ENCODE measurements at places on chromosomes 5 and 9.

DNA sequence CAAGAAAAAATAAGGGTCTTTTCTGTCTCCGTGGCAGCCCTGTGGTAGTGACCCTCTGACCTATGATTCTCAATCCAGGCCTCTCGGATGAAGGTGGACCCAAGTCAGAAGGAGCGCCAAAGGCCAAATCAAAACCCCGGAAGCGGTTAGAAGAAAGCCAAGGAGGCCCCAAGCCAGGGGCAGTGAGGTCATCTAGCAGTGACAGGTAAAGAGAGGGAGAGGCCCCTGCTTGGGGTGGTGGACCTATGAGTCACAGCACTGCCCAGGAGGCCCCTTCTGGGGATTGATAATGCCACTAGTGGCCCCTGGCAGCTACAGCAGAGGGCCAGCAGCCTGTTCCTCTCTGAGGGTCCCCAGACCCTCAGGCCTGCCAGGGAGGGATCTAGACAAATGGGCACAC, 6.4 kb upstream of the SLC2A8 start:
- no peak for ATAC-seq

DNA sequence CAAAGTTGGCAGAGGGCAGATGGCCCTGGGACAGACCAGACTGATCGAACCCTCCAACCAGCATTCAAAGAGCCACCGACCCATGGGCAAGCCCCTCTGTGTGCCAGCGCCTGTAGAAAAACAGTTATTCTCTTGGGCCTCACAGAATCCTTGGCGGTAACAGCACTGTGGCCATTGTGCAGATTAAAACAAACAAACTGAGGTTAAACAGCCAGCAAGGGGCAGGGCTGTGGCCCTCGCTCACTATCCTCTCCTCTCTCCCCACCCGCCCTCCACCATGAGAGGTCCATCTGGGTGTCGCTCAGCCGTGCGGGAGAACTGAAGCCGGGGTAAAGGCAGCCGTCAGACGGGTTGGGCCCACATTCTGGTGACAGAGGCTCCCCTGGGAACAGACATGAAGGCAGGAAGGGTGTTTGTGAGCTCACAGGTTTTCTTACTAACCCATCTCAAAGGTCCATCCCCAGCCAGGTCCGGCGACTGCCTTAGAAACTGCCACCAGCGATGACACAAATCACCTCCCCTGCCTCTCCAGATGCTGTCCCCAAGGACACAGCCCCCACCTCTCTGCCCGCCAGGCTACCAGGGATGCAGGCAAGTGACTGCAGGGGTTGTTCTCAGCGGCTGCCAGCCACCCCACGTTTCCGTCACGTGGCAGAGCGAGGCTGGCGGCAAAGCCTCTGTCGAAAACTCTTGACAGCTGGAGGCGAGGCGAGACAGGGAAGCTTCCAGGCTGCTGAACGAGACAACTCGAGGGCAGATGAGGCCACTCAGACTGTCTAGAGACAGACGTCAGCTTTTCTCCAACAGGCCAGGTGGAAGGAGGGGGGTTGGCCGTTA, 75.8 kb upstream of the SARDH start:
- no peak for ATAC-seq

GRCh38 chr5:170638454-170639220, 134.8 kb downstream of the KCNIP1 start:
- peak; percentile 90 for ATAC-seq

GRCh38 chr5:62306896-62307689, 1.1 kb downstream of the KIF2A start:
- peak; percentile 26 for ATAC-seq

DNA sequence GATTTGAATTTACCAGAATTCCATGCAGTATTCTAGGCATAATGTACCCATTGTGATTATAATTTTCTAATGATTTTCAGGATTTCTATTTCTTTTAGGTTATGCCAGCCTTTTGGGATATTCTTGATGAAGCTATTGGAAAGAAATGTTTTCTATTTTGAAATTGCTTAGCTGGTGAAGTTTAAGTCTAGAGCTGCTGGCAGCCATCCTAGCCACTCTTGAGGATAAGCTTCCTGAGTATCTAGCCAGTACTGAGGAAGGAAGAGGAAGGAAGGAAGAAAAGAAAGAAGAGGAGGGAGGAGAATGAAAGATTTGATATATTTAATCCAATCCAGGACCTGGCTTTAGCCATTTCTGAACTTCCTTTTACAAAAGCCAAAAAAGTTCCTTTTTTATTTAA, 142.1 kb upstream of the DAB2 start:
- ATAC-seq: no peak

- peak; percentile 82 for ATAC-seq
Measured at GRCh38 chr9:130138171-130138653, 34.0 kb upstream of the NCS1 start.

DNA sequence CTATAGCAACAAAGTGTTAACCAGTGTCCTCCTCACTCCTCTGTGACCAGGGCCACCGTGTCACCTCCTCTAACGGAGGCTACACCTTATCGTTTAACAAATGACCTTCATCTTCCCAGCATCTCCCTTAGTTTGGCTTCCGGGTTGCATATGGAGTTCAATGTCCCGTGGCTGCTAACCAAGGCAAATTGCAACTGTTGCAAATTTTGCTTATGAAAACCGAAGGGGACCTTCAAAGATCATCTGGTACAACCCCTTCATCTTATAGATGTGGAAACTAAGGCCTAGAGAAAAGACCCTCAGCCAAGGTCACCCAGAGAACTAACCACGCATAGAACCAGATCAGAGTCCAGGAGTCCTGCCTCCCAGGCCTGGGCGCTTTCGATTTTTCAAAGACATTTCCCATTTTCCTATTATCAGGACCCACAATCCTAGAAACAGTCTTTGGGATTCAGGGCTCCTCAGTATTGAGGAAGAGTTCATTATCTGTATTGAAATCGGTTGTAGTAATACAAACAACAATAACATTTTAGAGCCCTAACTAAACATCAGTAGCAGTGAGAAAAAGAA, 1.4 kb downstream of the PRELID2 start:
- no peak for ATAC-seq

DNA sequence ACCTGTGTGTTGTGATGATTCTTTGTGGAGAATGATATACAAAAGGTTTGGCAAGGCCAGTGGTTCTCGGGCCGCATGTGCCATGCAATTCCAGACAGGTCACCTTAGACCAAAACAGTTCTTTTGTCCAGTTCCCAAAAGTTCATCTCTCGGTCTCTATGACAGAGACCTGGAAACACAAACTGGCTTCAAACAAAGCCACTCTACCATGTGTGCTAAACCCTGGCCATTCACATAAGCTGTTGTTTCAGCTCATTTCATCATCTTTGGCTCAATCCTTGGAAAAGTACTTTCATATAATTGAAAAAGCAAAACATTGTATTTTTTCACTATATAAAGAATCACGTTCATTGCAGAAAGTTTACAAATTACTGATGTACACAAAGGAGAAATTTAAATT, 210.5 kb upstream of the SEMA6A start:
- no peak for ATAC-seq

Measured in SK-N-SH treated with all-trans-retinoic acid at 6 μM for 48 hours (cell line).